Breast epithelium (tissue), 4 donors: ENCODE measurements at places on chromosomes 7 and 10. TPM values are rescaled to one million over a fixed set of nuclear protein-coding genes. Genes with fewer than 3 reads are reported as not detected.

GRCh38 chr7:151761231-151761630 is 115.7 kb downstream of the PRKAG2 start:
- no peaks in the 10 kb centered on the region for H3K36me3 ChIP-seq
- H3K27ac ChIP-seq, result no peak overlapping the region
- H3K4me1 ChIP-seq, result no peaks in the 10 kb centered on the region

Gene STK31
- 0.64 TPM for total RNA-seq

Gene PGAM1
- 171 TPM for total RNA-seq

DNA sequence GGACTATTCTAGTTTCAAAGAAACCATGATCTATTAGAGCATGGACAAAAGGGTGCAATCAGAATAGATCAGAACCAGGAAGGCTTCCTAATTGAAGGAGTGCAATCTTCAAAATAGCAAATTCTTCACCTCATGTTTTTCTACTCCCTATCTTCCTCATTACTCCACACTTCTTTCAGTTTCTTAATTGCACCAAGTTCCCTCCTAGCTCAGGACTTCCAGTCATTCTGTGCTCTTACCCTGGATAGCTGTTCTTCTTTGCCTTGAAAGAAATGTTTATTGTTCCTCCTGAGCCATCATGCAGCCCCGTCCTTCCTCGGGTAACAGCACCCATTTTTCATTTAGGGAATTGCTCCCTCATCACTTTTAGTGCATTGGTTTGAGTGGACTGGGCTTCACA is 23.1 kb downstream of the TRPV5 start:
- no peaks in the 10 kb centered on the region for H3K4me1 ChIP-seq
- no peaks in the 10 kb centered on the region for H3K27me3 ChIP-seq
- no peak overlapping the region for H3K4me3 ChIP-seq
- no peak overlapping the region for H3K27ac ChIP-seq

Gene LRRN3
- total RNA-seq, result 1.6 TPM
